Left kidney (tissue), 8 donors: ENCODE measurements at places on chromosomes 1 and 21. TPM values are rescaled to one million over a fixed set of nuclear protein-coding genes. Genes with fewer than 3 reads are reported as not detected.

The SPATC1L gene
- 9.0 TPM for polyA plus RNA-seq

The TRIM46 gene
- polyA plus RNA-seq, result 4.4 TPM

The RHD gene
- 2.1 TPM for polyA plus RNA-seq

DNA sequence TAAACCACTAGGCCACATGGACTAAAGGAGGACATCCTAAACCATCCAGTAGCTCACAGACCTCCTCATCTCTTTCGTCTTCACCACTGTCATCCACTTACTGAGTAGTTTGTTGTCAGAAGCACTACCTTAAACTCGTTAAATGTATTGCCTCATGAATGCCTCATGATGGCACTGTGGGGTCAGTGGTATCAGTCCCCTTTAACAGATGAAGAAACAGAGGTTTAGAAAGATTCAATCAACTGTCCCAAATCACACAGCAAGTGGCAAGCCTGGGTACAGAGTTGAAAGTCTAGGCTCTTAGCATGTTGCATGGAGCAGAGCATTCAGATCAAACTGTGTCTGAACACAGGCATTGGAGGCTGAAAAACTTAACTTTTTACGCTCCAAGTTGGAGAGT, 183.6 kb upstream of the KIAA0040 start:
- DNase-seq, result no peak

DNA sequence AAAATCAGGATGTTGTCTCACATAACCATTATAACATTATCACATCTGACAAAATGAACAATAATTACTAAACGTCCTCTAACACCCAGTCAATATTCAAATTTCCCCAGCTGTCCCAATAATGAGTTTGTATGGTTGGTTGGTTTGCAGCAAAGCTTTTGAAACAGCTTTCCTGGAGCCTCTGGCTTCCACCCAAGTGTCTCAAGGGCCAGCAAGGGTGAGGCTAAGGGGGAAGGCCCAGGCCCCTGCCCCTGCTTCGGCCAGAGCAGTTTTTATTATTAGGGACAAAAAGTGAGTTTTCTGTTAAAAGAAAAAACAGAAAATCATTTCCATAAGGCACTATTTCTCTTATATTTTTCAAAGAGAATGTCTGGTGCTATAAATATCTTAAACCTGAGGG, 19.1 kb upstream of the AVPR1B start:
- DNase-seq, result no peak

The OR10J1 gene
- 0.03 TPM for polyA plus RNA-seq

The CA6 gene
- 0.12 TPM for polyA plus RNA-seq

The TGFB2 gene
- polyA plus RNA-seq, result 14.0 TPM

DNA sequence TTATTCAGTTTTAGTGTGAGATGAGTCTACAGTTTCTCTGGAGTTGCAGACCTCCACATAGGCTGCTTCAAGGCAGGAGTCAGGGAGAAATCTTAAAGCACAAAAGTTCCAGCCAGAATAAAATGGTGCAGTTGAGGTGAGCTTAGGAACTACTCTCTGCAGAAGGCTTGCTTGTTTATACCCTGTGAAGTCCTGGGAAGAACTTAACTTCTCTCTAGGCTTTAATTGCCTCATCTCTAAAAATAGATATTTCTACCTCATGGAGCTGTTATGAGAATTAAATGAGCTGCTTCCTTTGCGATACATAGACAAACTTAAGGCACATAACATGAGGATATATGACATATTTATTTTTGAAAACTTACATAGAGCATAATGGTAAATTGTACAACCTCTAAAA, 286.2 kb downstream of the GPATCH2 start:
- DNase-seq, result no peak

GRCh38 chr21:45309069-45309986, 21.6 kb upstream of the POFUT2 start:
- DNase-seq, result no peak

The SELP gene
- polyA plus RNA-seq, result 4.4 TPM

DNA sequence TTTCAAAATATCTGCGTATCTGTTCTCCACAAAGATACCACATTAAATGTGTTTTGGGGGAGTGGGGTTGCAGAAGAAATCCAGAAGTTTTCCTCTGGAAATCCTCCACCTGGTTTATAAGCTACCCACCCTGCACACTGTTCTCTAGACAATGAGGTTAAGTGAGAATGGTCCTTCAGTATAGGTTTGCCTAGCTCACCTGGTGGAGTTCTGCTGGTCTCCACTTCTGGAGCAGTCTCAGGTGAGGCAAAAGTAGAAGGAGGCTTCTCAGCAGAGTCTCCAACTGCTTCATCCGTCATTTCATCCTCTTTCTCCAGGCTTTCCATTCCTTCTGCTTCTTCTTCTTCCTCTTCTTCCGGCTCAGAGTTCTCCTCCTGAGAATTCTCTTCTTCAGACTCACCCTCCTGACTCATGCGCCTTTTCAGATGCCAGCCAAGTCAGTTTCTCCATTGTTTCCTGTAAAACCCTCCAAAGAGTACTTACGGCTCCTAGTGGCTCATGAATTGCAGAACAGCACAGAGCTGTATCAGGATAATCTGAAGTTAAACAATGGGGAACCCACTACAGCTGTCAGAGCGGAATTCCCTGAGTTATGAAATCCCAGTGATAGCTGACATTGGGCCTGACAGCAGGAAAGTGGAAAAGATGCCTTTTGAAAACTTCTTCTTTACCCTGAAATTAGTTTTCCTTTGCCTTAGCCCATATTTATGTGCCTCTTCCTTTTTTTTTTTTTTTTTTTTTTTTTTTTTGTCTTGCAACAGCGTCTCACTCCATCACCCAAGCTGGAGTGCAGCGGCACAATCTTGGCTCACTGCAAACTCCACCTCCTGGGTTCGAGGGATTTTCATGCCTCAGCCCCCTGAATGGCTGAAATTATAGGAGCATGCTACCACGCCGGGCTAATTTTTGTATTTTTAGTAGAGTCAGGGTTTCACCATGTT, 38.5 kb downstream of the MSTO1 start:
- DNase-seq, result no peak
